ENCODE measurements at places on chromosomes 1 and 21.
A peak's percentile ranks its signal among the peaks of the same experiment; 100 is the strongest.

DNA sequence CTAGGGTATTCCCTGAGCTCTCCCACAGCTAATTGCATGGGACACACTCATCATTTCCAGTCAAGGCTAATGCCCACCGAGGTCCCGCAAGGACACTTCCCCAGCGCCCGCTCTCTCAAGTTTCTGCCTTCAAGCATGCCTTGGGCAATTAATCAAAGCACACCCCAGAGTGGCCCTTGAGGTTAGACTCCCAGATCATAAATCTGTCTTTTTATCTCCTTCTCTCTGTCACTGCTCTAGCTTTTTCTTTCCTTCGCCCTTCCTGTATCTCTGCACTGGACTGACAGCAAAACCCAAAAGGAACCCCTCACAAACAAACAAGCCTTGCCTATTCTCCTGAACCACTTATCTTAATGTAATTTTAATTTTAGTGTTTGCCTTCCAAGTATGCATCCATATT is 7.9 kb upstream of the EXOSC10 start:
- no peak for DNase-seq

- DNase-seq = peak; percentile 42
Measured at GRCh38 chr1:85865213-85865612, 157.0 kb upstream of the ZNHIT6 start.

DNA sequence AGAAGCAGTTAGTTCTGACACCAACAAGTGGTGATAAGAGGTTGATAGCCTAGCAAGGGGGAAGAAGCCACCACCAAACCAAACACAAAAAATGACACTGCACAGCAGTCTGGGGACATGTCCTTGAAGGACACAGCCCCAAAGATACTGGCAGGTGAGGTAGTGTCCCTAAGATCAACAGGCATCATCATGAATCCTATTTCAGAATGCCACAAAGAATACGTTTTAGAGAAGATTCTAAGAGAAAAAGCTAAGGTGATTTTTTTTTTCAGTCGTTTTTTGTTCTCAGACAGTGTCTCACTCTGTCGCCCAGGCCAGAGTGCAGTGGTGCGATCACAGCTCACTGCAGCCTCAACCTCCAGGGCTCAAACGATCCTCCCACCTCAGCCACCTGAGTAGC is 19.6 kb downstream of the MTHFR start:
- no peak for DNase-seq

GRCh38 chr1:50289495-50289894 is 133.7 kb downstream of the DMRTA2 start:
- DNase-seq = no peak

DNA sequence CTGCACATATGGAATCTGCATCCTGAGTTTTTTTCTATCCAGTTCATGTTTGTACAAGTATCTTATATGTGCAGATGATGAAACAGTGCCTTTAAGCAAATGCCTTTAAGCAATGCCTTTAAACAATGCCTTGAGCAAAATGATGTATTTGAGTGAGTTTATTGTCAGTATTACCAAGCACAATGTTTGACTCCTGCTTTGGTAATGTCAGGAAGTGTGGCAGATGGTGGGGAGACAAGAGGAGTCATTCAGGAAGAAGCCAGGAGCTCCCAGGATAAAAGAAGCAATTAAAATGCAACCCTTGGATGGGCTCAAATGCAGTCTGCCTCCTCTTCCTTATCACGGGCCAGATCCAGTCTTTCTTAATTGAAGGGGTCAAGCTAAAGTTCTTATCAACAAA is 108.7 kb upstream of the KCNJ15 start:
- no peak for DNase-seq

DNA sequence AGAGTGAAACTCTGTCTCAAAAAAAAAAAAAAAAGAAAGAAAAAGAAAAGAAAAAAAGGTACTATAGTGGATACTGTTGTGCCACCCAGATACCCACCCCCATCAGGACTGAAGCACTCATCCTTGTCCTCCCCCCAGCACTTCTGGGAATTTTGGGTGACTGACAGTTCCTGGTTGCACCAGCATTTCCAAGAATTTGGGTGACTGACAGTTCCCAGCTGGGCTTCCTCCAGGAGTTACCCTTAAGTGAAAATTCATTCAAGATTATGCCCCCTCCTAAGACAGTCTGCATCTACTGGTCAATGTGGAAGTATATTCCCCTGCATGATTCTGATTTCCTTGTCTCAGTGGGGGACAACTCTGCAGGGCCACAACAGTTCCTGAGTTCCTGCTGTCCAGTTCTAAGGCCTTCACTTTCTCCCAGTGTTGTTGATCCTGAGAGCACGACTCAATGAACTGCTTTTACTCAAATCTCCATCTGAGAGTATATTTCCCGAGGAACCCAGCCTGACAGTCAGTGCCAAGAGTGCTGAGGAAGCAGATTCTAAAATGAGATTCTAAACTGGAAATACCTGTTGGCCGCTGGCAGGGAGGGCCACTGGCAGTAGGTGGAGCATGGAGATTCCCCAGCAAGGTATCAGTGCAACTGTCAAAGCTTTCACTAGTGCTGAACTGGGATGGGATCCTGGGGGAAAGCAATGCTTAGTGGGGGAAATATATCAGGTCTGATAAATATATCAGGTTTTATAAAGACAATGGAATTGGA is 18.5 kb downstream of the RIIAD1 start:
- no peak for DNase-seq

DNA sequence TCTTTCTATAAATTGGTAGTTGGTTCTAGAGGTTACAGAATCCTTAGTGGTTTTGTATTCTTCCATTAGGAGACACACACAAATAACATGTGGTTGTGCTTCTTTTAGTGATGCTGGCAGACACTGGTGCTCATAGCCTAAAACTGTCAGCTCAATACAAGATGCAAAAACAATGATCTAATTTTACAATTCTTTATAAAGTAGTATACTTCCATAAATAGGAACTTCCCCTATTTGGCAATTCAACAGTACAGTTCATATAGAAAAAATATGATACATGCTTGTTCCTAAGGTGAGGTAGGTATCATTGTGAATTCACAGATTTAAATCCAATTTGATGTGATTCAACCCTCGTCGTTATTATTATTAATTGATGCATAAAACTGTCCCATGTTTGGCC is 20.8 kb upstream of the CCDC17 start:
- DNase-seq = no peak

GRCh38 chr1:55959136-55959548 is 620.2 kb downstream of the PLPP3 start:
- no peak for DNase-seq

- peak; percentile 34 for DNase-seq
Measured at GRCh38 chr1:43373066-43373940, 5.5 kb upstream of the ELOVL1 start.

DNA sequence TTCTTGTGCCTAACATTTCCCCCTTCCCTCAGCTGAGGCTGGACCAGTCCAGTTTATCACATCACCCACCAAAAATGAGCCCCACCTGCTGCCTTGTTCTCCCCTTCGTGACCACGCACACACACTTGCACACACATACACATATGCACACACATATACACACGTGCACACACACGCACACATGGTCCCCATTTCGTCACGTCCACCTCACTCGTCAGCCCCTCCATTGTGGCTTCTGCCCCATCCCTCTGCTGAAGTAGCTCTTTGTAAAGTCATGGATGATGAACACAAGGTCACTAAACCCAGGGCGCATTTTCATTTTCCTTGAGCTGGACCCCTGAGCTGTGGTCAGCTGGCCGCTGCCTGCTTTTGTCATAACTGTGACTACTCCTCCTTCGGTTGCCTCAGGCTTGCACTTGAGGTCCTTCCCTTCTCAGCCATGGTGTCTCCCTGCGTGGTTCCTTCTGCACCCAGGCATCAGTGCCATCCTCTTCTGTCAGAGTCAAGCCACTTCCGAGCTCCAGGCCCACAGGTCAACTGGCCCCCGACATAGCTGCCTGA is 93.8 kb downstream of the SYT2 start:
- no peak for DNase-seq

- DNase-seq = no peak
Measured at GRCh38 chr1:180901076-180901990, 11.4 kb upstream of the KIAA1614 start.

- no peak for DNase-seq
Measured at GRCh38 chr1:18160290-18160942, 52.8 kb downstream of the IGSF21 start.

DNA sequence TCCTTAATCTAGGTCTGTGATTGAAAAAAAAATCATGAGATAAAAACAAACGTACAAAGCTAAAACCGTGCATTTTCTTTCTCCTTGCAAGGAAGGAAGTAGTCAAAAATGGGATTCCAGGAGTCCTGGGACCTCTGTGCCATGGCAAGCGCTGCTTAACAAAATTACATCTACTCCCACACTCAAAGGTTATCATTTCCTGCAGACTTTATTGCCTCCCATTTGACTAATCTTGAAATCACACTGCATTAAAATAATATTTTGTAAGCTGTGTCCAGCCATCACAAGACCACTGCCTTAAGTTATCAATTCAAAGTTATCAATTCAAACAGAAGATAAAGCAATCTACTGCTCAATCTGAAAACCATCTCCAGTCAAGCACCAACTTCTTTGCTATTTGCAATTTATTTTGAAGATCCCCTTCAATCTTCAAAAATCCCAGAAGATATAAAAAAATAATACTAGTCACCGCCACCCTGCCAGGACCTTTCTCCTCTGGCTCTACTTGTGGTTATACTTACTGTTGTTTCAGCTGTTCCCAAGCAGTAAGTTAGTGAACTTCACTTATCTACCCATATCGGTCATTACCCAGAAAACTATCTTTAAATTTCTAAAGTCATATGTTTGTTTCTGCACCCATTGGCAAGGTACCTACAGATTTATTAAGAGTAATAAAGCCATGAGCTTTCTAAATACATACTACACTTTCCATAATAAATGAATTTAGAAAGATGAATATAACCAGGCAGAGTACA is 38.1 kb upstream of the RAP1GAP start:
- no peak for DNase-seq

DNA sequence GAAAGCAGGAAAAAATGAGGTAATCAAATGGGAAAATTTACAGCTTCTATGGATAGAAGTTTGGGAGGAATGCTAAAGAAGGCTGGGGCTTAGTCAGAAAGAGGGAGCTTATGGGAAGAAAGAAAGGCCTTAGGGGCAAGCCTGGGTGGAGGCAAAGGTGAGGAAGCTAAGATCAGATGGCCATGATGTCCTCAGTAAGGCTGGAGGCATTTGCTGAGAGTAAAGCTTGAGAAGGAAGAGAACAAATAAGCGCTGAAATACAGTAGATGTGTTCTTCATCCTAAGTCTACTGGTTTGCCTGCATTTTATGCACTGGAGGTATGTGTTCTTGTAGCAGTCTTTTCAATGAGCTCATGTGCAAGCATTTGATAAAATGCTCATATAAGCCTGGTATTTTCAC is 355.4 kb downstream of the BRINP2 start:
- DNase-seq = no peak

- DNase-seq = peak; percentile 75
Measured at GRCh38 chr1:59446257-59446901, 149.5 kb downstream of the FGGY start.

DNA sequence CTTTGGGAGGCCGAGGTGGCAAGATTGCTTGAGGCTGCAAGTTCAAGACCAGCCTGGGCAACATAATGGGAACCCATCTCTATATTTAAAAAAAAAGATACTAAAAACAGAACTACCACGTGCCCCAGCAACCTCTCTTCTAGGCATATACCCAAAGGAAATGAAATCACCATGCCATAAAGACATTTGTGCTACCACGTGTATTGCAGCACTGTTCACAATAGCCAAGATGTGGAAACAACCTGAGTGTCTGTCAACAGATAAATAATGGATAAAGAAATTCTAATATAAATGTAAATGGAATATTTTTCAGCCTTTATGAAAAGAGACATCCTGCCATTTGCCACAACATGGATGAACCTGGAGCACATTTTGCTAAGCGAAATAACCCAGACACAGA is 128.6 kb downstream of the PCNX2 start:
- DNase-seq = no peak
